Common myeloid progenitor, CD34-positive (primary cell): ENCODE measurements at places on chromosomes 4 and X.

GRCh38 chr4:102829803-102830202, 2.5 kb upstream of the UBE2D3 start:
- DNase-seq: no peak

GRCh38 chr4:150212485-150212884, 134.2 kb downstream of the DCLK2 start:
- no peak for DNase-seq

DNA sequence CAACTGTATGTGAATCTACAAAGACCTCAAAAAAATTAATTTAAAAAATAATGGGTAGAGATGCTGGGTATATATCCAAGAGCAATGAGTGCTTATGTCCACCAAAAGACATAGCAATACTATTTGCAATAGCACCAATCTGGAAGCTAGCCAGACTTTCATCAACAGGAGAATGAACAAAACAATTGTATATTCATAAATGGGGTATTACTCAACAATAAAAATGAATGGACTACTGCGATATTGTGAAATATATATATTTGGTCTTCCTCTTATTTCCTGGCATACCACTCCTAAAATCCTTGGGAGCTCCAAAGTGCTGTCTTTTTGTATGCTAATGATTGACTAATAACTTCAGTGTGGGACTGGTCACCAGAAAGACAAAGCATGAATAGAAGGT, 77.5 kb downstream of the MSN start:
- no peak for DNase-seq

- DNase-seq: no peak
Measured at GRCh38 chr4:158316264-158316663, 106.0 kb downstream of the TMEM144 start.

DNA sequence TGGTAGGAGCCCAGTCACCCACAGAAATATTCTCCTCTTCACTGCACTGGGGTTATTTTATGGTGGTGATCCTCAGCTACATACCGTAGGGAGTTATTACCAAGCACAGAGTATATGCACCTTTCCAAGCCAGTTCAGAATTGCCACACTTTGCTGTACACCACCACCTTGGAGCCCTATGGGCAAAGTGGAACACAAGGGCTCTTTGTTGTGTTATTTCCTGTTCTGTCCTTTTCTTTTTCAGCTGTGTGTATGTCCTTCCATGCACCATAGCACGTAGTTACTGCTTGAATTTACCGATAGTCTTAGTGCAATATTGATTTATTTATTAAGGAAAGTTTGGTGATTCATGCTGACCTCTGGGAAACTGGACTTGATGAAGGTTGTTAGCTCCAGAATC, 8.3 kb downstream of the RNF128 start:
- DNase-seq: no peak

GRCh38 chr4:81595287-81595686, 123.6 kb upstream of the RASGEF1B start:
- DNase-seq: no peak

- peak; percentile 50 for DNase-seq
Measured at GRCh38 chr4:24643774-24644520, 59.6 kb upstream of the DHX15 start.

GRCh38 chrX:53595266-53595810, 91.2 kb downstream of the HUWE1 start:
- peak; percentile 1 for DNase-seq

- no peak for DNase-seq
Measured at GRCh38 chrX:112368371-112368770, 285.8 kb upstream of the TRPC5 start.

DNA sequence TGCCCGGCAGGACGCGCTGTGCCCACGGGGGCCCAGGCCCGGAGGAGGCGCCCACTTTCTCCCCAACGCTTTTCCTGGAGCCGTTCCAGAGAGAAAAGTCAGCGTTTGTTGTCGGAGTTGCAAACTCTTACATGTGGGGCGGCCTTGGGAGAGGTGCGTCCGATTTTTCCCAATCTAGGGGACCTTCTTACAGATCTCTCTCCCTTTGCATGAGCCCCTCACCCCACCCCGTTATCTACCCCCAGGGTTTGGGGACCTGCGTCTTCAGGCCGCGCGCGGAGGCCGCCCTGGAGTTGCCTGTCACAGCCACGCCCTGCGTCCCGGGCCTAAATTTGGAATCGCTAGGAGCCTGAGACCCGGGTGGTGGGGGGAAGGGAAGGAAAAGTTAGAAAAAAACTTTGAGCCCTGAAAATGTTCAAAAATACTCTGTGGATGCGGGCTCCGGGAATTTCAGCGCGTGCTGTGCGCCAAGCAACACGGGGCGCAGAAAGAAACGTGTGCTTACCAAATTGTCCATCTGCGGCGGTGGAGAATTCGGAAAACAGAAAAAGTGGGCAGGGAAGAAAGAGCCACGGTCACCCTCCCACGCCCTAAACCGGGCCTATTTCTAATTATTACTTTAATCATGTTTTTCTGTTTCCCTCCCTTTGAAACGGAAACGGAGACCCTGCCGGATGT, 587 bp downstream of the CD99 start:
- DNase-seq: no peak

DNA sequence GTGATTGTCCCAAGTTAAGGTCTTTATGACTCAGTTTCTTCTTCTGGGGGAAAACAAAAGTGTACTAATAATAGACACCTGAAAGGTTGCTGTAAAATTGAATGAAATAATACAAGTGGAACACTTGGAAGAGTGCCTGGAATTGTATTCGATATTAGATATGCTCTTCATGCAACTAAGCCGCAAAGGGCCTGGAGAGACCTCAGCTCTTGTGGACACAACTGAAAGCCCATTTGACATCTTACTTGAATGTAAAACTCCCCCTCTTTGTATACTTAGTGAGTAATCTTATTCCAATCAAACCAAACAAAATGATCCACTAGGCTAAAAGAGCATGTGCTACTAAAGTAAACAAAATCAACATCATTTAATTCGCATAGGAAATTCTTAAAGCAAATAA, 511 bp upstream of the MAP9 start:
- DNase-seq: no peak

GRCh38 chrX:16476692-16477091, 173.3 kb upstream of the S100G start:
- DNase-seq: no peak

DNA sequence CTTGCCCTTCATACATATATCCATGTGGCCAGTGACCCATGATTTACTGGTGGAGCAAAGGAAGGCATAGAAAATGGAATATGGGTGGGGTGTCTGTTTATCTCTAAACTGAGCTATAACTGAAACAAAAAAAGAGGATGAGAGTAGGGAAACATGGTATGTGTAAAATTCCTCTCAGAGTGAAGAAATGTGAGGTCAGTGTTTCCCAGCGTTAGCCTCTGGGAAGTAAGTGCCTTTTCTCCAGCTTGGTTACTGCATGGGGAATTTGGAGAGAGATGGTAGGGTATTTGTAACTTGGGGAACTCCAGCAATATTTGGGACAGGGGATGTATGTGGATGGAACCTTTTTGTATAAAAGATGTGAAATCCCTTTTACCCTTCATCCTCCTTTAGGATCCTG, 89.4 kb downstream of the AFF1 start:
- no peak for DNase-seq

GRCh38 chr4:103207673-103208072, 9.5 kb upstream of the CENPE start:
- no peak for DNase-seq

- no peak for DNase-seq
Measured at GRCh38 chr4:176906709-176907108, 114.0 kb upstream of the VEGFC start.

- no peak for DNase-seq
Measured at GRCh38 chr4:26577066-26577465, 6.8 kb upstream of the TBC1D19 start.
